ENCODE measurements at places on chromosomes 16 and 17.

DNA sequence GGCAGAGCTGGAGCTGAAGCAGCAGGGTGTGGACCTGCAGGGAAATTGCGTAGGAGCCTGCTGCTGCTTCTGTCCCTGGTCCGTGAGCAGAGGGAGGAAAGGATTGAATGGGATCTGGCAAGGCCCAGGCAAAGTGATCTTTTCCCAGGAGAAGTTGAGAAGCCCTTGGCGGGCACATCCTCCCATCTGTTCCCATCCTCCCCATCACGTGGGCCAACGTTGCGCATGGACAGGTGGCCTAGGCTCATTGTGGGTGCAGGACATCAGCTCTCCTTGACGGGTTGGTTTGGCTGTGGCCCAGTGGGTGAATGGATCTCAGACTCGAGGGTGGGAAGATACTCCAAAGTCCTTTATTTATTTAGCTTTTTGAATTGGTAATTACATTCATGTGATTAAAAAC lies 29.4 kb upstream of the POLR3E start:
- no peak for DNase-seq

DNA sequence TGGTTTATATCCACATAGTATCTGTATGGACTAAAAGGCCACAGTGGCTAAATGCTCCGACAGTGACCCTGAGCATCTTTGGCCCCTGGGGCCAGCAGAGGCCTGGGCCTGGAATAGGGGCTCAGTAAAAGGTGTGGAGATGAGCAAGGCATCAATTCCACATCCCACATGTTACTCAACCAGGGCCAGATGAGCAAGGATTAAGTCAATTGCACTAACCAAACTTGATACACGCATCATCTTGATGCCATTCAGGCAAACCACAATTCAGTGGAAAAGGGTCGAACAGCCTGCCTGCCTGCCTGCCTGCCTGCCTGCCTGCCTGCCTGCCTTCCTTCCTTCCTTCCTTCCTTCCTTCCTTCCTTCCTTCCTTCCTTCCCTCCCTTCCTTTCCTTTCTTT lies 53.5 kb upstream of the DNAJA2 start:
- DNase-seq = no peak

DNA sequence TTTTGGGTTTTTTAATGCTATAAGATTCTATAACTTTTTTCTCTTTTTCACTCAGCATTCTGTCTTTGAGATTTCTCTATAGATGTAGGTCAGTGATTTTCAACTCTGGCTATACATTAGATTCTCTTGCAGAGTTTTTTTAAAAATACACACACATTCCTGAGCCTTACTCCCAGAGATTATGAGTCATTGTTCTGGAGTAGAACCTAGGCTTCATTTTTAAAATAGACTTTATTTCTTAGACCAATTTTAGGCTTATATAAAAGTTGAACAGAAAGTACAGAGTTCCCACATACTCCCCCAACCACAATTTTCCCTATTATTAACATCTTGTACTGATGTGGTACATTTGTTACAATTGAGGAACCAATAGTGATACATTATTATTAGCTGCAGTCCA lies 63.3 kb downstream of the CYB561 start:
- DNase-seq = no peak

- no peak for DNase-seq
Observed at GRCh38 chr16:11977376-11978041, 975 bp downstream of the SNX29 start.

DNA sequence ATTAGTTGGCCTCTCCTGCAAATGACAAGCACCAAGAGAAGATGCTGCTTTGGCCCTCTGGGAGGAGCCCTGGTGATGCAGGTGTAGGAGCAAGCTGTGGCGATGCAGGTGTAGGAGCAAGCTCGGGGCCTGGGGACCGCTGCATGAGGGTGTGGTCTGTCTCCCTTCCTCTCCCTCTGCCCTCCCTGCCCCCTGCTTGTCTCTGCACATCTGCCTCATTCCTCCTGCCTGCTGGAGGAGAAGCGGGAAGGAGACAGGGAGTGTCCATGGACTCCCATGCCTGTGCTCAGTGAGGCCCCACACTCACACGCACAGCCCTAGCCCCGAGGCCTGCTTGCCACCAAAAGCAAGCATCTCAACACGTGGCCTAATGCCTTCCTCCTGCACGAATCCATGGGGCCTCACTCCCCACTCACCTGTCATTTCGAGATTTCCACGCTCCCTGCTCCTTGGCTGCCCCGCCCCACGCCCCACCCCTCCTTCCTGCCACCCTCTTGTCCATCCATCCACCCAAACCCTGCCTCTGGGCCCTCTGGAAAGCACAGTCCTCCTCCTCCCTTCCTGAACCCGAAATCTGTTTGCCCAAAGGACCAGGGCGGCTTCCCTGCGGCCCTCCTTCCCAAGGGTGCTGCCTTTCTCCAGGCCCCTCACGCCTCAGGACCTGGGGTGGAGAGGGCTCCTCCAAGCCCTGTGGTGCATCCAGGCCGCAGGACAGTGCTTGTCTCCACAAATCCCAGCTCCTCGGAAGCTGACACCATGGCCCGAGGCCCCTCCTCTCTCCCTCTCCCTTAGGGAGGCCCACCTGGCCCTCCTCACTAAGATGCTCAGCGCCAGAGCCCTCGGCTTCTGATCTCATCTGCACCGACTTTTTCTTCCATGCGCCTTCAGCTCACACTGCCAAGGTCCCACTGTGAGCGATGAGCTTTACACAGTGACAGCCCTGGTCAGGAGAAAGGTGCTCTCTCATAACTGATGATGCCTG lies 11.8 kb upstream of the ALDH3A1 start:
- no peak for DNase-seq

- DNase-seq = no peak
Observed at GRCh38 chr16:28904828-28905227, 20.2 kb downstream of the RABEP2 start.

- no peak for DNase-seq
Observed at GRCh38 chr17:73184136-73184993, 8.5 kb upstream of the COG1 start.

- DNase-seq = no peak
Observed at GRCh38 chr17:58308985-58309917, 19.3 kb downstream of the TSPOAP1 start.
